ENCODE measurements at places on chromosomes 4 and X. TPM values are rescaled to one million over a fixed set of nuclear protein-coding genes. Genes with fewer than 3 reads are reported as not detected.

The RASGEF1B gene
- 3.0 TPM for total RNA-seq

The SCRG1 gene
- 0.04 TPM for total RNA-seq

The MGARP gene
- total RNA-seq: 3.0 TPM

The TFDP3 gene
- total RNA-seq: not detected

The RAB9B gene
- 3.4 TPM for total RNA-seq

The PTCHD1 gene
- 0.92 TPM for total RNA-seq

The SSX4B gene
- not detected for total RNA-seq

The KIT gene
- 1.4 TPM for total RNA-seq

The AR gene
- total RNA-seq: 0.70 TPM

The CFAP99 gene
- total RNA-seq: not detected

The EGFL6 gene
- not detected for total RNA-seq

The SHROOM4 gene
- 1.8 TPM for total RNA-seq

The PRDM5 gene
- total RNA-seq: 19.3 TPM

The BMP3 gene
- not detected for total RNA-seq

The SNCA gene
- total RNA-seq: 87.8 TPM

The SPINK2 gene
- not detected for total RNA-seq

The DCAF12L1 gene
- total RNA-seq: 0.27 TPM

The ABCD1 gene
- total RNA-seq: 28.7 TPM

The SHOX gene
- not detected for total RNA-seq

The TRO gene
- total RNA-seq: 130 TPM

The FAAH2 gene
- 4.4 TPM for total RNA-seq

The PACRGL gene
- 30.3 TPM for total RNA-seq

The RPA4 gene
- total RNA-seq: 0.60 TPM

The ZCCHC12 gene
- total RNA-seq: 5.0 TPM

The F8A3 gene
- total RNA-seq: 0.63 TPM

The CTAG2 gene
- total RNA-seq: not detected

The GAGE1 gene
- not detected for total RNA-seq

The CYSLTR1 gene
- total RNA-seq: not detected

The SCD5 gene
- 4.7 TPM for total RNA-seq

The LRRC66 gene
- 1.3 TPM for total RNA-seq

The CFP gene
- total RNA-seq: 0.09 TPM
